Fibroblast of skin of right biceps (primary cell): ENCODE measurements at places on chromosomes 7 and 10.

- no peak for DNase-seq
Measured at GRCh38 chr10:124206616-124207015, 113.2 kb upstream of the CHST15 start.

GRCh38 chr10:14247377-14248116, 83.2 kb downstream of the FRMD4A start:
- no peak for DNase-seq

DNA sequence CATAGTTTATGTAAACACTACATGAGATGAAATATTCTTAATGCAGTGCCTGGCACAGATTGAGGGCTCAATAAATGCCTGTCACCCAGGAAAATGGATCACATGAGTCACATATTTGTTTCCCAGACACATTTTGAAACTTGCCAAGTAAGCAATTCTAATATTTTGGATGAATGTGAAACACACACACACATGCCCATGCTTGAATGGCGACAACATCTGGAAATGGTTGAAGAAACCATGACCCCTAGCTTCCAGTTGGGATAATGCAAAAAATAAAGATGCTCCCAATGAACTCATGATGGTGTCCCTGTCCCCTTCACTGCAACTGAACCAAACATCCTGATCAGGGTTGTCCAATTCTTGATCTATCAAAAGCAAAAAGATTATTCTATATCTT, 797.3 kb downstream of the XPNPEP1 start:
- no peak for DNase-seq

DNA sequence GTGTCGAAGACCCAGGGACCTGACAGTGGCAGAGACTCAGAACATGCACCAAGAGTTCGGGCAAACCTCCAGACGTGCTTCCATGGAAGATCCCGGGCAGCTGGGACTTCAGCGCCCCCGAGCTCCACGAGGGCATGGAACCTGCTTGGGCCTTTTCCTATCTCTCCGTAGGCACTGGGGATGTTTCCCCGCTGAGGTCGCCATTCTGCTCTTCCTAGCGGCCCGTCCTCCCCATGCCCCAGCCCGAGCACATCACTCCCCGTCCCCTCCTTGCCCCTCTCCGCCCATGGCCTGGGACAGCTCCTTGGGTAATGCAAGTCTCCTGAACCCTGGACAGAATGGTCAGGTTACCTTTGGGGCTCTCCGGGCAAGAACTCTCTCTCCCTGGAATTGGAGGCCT, 32.3 kb upstream of the SHH start:
- no peak for DNase-seq
